ENCODE measurements at places on chromosomes 5 and 9. TPM values are rescaled to one million over a fixed set of nuclear protein-coding genes. Genes with fewer than 3 reads are reported as not detected.

GRCh38 chr5:55350754-55351153, 43.0 kb downstream of the MTREX start:
- no peak overlapping the region for H3K27ac ChIP-seq
- no peaks in the 10 kb centered on the region for H3K27me3 ChIP-seq
- H3K36me3 ChIP-seq: peaks cover 11% of the 10 kb centered on the region
- H3K4me3 ChIP-seq: no peak overlapping the region
- no peak for DNase-seq

GRCh38 chr9:109455861-109456260, 42.2 kb downstream of the PTPN3 start:
- H3K27ac ChIP-seq: no peak overlapping the region
- DNase-seq: no peak
- H3K27me3 ChIP-seq: no peaks in the 10 kb centered on the region
- no peak overlapping the region for H3K4me3 ChIP-seq
- no peaks in the 10 kb centered on the region for H3K36me3 ChIP-seq
- no peaks in the 10 kb centered on the region for H3K4me1 ChIP-seq

- no peak overlapping the region for H3K4me3 ChIP-seq
- no peak for DNase-seq
- no peaks in the 10 kb centered on the region for H3K36me3 ChIP-seq
- H3K27ac ChIP-seq: no peak overlapping the region
- H3K4me1 ChIP-seq: no peaks in the 10 kb centered on the region
Measured at GRCh38 chr5:10984021-10984715, 223.1 kb upstream of the DAP start.

GRCh38 chr9:79670269-79670961, 98.7 kb downstream of the TLE4 start:
- H3K27ac ChIP-seq: peak overlapping the region; percentile 56
- peaks cover 12% of the 10 kb centered on the region for H3K4me1 ChIP-seq
- H3K36me3 ChIP-seq: no peaks in the 10 kb centered on the region
- H3K4me3 ChIP-seq: no peak overlapping the region
- H3K27me3 ChIP-seq: no peaks in the 10 kb centered on the region

Gene PAPPA
- total RNA-seq: 8.9 TPM

DNA sequence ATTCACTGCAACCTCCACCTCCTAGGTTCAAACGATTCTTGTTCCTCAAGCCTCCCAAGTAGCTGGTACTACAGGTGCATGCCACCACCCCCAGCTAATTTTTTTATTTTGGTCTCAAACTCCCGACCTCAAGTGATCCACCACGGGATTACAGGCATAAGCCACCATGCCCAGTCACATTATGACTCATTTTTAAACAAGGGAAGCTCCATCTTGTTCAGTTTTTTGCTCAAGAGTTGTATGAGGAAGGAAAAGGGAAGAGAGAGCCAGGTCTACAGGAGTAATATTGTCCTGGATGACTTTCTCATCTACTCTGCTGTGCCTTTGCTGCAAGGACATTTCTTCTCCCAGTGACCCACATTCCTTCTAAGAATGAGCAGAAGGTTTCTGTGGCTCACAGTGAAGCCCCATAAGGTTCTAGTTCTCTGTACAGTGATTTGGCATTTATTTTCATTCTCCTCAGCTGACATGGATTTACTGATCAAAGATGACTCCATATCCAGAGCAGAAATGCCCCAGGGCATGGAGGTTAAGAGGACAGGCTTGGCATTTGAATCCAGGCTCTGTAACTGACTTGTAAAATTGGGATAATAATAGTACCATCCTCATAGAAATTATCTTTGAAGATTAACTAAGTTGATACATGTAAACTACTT, 153.5 kb downstream of the CDH6 start:
- no peaks in the 10 kb centered on the region for H3K36me3 ChIP-seq
- no peaks in the 10 kb centered on the region for H3K4me1 ChIP-seq
- no peaks in the 10 kb centered on the region for H3K27me3 ChIP-seq
- H3K4me3 ChIP-seq: no peak overlapping the region
- no peak for DNase-seq

Data from hepatocyte (in vitro differentiated cells).